Inflammatory macrophage (primary cell): ENCODE measurements at places on chromosomes 11 and 22.

DNA sequence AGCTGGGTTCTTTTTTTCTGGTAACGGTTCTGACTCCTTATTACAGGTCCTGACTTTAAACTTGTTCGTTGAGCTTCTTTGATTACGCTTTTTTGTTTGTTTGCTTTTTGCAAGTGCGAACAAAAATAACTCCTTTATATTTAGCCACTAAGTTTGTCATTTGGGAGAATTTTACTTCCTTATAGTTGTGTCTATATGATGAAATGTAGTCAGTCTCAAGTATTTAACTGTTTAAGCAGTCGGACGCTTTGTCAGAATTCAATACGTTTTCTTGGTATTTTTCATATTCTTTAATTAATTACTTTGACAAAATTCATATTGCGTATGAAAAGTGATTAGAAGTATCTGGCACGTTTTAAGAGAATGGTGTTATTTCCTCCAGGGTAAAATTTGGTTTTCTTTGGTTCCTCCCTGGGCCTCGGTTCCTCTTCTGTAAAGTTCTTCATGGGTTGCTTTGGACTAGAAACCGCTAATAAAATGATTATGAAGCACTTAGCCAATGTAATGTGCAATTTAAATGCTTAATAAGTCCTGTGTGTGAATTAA lies 1.3 kb downstream of the CBL start:
- DNase-seq = peak; percentile 44

DNA sequence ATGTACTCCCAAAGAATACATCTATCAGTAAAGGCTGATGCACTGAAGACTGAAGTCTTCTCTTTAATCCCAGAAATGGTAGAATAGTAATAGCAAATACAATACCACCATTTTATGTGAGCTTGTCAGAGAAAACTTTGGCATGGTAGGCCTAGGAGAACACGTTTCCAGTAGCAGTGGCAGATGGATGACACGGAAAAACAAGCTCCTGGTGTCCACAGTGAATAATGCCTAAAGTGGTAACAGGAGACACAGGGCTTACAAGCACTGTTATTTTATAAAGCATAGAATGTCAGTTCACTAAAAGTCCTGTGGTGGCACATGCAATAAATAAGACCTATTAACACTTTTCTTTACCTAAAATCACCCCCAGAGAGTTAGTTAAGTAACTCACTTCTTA lies 277.6 kb downstream of the TTC28 start:
- DNase-seq = no peak

DNA sequence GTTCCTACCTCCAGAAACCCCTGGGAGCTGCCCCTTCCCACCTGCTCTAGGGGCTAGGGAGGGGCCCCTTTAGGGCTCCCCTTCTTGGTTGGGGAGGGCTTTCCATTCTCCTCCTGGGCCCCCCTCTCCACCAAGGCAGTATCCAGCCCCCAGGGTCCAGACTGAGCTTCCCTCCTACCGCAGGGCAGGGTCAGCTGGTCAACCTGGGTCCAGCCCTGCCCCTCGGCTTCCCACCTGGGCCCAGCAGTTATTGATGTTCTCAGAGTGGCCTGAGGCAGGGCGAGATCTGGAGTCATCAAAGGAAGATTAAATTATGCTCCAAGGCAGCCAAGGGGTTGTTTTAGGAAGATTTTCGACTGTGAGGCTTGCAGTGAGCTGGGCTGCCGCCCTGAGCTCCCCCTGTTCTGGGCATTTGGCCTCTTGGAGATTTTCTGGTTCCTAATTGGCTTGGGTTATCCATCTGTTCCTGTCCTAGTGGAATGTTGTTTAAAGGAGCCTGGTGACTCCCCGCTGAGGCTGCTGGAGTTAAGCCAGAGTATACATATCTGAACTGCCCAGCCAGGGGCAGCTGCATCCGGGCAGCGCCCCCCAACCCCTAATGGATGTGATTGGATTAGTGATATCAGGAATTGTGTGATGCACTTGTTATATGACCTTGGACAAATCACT lies 1.8 kb upstream of the SLC22A8 start:
- DNase-seq = no peak

DNA sequence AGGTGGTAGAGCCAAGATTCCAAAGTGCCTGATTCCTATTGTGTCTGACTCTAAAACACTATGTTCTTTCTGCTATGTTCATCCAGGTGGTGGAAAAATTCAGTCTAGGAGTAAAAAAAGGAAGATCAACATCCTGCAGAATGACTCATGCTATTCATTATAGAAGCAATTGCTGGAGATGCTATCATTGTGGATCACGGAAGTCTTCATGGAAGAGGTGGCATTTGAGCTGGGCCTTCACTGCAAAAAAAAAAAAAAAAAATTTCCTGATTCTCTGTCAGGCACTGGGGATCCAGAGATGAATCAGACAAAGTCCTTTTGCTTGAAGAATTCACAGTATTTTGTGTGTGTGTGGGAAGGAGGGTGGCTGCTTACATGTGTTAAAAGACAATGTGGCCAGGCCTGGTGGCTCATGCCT lies 1.4 kb upstream of the UVRAG start:
- no peak for DNase-seq

DNA sequence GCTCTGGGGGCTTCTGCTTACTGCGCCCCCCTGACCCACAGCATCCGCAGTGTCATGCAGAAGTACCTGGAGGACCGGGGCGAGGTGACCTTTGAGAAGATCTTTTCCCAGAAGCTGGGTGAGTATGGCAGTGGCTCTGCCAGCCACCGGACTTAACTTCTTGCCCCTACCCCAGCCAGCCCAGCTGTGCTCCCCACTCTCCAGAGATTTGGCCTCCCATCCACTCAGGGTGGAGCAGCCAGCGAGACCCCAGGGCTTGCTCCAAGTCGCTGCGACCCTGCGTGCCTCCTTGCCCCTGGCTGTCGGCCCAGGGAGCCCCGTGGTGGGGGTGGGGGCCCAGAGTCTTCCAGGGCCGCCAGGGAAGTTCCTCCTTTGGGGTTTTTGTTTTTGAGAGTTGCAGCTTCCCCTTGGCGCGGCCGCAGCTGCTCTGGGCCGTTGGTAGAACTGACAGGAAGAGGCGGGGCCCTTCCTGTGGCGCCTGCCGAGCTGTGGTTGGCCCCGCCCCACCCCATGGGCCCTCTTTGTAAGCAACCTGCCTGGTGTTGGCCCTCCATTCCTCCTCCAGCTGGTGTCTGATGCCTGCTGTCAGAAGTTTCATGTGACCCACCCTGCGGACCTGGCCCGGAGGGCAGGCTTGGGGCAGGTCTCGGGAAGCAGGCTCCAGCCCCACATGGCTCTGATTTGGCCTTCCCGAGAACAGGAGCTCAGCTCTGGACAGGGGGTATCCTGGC lies 11.1 kb downstream of the GRK2 start:
- DNase-seq = peak; percentile 97

DNA sequence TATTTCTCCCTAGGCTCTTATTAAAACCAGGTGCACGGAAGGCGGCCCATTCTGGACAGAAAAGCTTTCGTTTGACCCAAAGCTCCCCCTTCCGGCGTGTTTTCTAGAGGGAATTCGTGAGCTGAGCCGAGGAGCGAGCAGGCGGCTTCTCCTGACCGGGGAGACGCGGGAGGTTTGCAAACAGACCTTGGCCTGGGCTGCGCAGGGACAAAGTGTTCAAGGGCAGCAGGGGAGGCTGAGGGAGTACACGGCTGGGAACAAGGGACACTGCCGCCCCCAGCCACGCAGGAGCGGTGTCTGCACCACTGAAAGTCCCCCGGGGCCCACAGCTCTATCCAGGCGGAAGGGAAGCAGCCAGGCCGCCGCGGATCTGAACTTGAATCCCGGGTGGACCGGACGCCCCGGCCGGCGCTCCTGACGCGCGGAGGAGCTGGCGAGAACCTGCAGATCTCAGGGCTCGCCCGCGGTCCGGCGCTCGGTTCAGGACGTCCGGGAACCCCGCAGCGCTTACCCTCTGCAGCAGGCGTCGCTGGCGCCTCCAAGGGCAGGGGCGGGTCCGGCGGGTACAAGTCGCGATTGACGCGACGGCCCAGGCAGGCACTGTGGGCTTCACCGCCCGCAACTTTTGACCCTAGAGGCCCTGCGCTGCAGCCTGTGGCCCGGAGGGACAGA lies 101.9 kb downstream of the WT1 start:
- DNase-seq = peak; percentile 57

GRCh38 chr11:61983419-61983818 lies 16.0 kb upstream of the FTH1 start:
- DNase-seq = no peak

DNA sequence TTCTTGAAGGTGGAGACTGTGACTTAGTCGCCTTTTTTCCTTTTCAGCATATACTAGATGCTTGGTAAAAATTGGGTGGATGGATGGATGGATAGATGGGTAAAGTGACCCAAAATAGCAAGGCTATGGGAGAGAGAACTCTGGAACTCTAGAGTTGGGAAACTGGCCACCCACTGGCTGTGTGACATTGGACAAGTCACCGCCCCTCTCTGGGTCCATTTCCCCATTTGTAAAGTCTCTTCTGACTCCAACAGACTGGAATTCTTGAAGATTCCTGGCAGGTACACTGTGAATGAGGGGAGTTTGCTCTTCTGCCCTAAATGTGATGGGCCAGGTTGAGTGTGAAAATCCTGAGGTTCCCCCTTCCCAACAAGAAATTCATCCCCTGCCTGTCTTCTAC lies 8.0 kb downstream of the TKFC start:
- DNase-seq = peak; percentile 56

DNA sequence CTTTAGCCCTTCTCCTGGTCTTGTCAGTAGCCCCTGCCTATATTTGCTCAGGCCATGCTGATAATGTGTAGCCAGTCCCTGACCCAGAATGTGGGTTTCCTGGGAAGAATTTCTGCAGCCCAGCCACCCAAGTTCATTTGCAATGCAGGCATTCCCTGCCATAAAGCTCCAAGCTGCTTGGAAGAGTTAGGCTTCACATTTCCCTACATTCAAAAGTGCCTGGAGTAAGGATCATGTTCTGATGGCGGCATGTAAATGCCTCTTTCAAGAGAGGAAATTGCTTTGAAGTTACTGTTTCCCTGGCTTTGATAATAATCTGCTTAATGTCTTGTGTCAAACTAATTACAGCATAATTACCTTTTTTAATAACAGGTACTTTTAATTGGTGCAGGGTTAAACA lies 266.1 kb downstream of the MIAT start:
- no peak for DNase-seq

DNA sequence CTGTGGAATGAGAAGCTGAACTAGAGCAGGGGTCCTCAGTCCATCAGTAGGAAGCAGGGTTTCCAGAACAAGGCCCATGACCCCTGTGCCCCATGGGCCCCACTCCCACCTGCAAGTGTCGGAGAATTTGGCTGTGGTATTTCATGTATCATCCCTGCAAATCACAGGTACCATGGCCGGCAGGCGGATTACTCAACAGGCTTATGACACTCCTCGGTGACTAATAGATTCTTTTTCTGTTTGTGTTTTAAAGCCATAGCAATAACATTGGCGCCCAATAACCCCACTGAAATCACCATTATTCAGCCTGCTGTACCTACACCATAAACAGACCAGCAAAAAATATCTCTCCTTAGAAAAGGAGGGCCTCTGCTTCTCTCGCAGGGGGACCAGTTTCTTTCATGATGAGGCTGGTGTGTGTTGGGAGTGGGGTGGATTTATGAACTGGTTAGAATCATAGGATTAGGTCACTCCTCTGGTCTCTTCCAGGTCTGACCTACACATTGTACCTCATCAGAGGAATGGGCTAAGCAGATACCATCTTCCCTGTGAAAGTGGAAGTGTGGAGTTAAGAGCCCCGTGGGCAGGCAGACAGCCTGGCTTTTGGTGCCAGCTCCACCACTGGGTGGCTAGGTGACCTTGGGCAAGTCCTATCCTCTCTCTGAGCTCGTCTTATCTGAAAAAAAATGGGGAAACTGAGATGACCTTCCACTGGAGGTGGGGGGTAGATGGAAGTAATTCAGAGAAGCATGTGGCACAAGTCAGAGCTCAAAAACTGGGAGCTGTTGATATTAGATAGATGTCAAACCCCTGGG lies 60.2 kb upstream of the WNT11 start:
- DNase-seq = no peak

DNA sequence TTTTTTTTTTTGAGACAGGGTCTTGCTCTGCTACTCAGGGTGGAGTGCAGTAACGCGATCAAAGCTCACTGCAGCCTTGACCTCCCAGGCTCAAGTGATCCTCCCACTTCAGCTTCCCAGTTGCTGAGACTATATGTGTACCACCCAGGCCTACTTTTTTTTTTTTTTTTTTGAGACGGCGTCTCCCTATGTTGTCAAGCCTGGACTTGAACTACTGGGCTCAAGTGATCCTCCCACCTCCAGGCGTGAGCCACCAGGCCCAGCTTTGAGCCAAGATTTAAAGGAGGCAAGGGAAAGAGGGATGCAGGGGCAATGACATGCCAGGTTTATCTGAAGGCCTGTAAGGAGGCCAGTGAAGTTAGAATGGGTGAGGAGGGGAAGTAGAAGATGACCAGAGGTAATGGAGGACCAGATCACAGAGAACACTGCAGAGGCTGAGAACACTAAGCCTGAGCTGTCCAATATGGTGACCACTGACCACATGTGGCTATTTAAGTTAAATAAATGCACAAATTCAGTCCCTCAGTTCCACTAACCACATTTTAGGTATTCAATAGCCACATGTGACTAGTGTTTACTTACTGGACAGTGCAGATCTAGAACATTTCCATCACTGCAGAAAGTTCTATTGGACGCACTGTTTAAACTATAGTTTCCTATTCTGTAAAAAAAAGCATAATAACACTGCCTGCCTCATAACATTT lies 8.1 kb downstream of the DESI1 start:
- no peak for DNase-seq

DNA sequence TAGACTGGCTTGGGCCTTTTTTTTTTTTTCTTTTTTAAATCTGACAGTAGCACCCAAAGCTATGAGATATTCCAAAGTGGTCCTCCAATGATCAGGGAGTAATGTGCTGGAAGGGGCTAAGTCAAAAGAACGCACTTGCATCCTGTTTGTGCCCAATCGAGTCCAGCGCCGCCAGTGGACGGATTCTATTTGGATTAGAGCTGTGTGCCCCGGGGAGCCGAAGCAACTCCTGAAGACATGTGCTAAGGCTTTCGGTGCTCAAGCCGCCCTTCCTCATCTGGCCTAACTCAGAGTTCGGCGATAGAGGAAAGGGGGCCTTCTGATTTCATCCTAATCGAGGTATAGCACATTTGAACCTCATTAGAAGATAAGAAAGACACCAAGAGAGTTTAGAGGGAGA lies 147.8 kb upstream of the NECTIN1 start:
- DNase-seq = no peak

GRCh38 chr11:110147962-110148709 lies 54.9 kb downstream of the ZC3H12C start:
- no peak for DNase-seq
